ENCODE measurements at places on chromosomes 12 and 14.
A peak's percentile ranks its signal among the peaks of the same experiment; 100 is the strongest.

GRCh38 chr14:95233702-95234241 lies 76.4 kb upstream of the DICER1 start:
- DNase-seq: peak; percentile 73

DNA sequence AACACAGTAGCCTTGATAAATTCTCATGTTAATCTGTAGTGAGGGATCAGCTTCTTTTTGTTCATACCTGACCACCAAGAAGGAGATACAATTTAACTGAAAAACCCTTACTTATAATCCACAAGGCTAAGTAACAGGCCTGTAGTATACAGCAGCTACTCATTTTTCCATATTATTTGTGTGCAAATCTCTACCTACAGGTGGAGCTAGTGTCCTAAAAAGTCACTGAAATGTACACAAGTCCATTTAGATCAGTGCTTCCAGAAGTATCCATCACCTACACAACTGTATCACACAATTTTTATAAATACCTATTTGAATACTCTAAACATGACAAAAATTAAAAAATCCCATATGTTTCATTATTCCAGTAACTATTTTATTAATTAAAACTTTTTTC lies 173.2 kb downstream of the SLC35F4 start:
- DNase-seq: no peak

GRCh38 chr12:132356691-132357622 lies 27.6 kb upstream of the GALNT9 start:
- DNase-seq: peak; percentile 45

DNA sequence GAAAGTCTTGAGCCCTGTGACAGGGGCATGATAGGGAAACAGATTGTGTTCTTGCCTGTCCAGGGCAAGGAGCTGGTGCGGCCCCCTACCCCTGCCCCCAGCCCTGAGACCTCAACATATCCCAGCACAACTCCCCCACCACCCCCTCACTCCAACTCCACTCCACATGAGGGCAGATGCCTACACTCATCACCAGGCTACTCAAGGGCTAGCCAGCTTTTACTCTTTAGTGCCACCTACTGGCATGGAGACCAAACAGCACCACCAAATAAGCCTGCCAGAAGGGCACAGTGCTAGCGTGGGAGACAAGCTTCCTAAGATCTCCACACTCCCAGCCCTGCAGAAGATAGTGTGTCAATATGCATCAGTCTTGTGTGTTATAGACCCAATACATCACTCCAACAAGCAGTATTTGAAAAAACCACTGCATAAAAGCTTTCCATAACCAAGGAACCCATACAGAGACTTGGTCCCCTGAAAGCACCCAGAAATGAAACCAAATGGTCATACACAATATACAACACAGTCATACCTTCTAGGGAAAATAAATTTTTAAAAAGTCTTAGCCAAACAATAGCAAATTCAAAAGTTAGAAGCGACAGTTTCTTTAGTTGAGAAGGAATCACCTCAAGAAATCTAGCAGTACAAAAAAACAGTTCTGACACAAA lies 154.4 kb downstream of the KCNK10 start:
- no peak for DNase-seq

- no peak for DNase-seq
These were observed 99.9 kb downstream of the C12orf50 start for GRCh38 chr12:87929346-87929745.

GRCh38 chr14:93042968-93043940 lies 72.5 kb downstream of the ITPK1 start:
- DNase-seq: peak; percentile 84

- no peak for DNase-seq
These were observed 24.7 kb upstream of the MYBPC1 start for GRCh38 chr12:101570047-101570446.

- no peak for DNase-seq
These were observed 90.0 kb upstream of the EIF5 start for GRCh38 chr14:103243764-103244737.

- no peak for DNase-seq
These were observed 553.6 kb upstream of the ATP2B1 start for GRCh38 chr12:90262251-90262650.

GRCh38 chr14:104221636-104222369 lies 83.4 kb downstream of the KIF26A start:
- peak; percentile 14 for DNase-seq

GRCh38 chr12:19908830-19909229 lies 459.5 kb upstream of the PDE3A start:
- no peak for DNase-seq

DNA sequence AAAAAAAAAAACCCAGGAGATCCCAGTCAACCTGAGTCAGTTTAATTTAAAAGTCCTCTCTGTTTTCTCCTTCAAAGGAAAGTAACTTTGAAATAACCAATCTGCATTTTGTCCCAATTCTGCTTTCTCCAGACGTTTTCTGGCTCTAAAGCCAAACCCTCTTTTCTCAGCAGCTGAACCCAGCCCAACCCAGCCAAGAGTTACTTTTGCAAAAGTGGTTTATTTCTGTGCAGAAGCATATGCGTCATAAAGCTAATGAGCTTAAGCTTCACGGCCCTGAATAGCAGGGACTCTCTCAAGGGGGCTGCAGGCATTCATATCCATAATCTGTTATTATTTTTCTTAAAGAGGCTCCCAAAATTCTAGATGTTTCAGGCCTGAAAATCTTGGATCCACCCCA lies 176.6 kb downstream of the GALC start:
- no peak for DNase-seq

DNA sequence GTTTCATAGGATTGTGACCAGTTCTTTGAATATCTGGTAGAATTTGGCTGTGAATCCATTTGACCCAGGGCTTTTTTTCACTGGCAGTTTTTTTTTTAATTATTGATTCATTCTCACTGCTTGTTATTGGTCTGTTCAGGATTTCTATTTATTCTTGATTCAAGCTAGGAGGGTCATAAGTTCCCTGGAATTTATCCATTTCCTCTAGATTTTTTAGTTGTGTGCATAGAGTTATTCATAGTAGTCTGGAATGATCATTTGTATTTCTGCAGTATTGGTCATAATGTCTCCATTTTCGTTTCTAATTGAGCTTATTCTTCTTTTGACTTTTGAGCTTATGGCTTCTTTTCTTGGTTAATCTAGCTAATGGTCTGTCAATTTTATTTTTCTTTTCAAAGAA lies 291.6 kb downstream of the AKAP6 start:
- no peak for DNase-seq

DNA sequence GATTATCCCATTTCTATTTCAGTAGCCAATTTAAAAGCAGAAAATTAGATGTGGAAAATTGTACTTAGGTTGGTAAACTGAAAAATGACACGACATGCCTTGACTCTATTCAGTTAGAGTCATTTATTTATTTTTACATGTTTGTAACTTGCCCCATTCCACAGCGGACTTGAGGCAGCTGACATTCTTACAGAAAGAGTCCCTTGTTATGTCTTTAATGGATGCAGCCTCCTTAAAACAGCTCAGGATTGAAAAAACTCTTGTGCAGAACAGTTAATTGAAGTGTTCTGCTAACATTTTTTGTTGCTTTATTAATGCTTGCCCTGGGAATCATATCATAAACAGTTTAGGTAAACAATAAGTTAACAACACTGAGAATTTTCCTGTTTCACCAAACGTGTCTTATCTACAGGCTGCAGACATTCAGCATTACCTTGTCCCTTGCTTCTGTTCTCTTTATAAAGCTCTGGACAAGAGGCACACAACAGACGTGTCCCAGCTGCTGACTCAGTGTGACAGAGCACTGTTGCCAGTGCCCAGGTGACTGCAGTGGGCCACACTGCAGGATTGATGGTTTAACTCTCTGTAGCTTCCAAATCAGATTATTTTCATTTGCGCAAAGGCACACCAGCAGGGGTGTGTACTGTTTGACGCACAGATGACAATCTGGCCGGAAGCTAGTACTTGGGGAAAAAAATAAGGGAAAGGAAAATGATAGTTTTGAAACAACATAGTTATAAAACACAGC lies 101.6 kb downstream of the PELI2 start:
- DNase-seq: no peak

GRCh38 chr12:80118565-80119324 lies 19.4 kb downstream of the OTOGL start:
- DNase-seq: no peak

DNA sequence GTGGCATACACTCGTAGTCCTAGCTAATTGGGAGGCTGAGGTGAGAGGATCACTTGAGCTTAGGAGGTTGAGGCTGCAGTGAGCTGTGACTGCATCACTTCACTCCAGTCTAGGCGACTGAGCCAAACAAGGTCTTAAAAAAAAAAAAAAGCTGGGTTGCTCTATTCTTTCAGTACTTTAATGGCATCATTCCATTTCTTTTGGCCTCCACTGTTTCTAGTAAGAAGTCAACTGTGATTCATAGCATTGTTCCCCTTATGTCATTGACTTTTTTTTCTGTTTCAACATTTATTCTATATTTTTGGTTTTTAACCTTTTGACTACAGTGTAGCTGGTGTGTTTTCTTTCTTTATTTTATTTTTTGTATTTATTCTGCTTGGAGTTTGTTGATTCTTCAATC lies 16.7 kb upstream of the PRKCH start:
- no peak for DNase-seq

DNA sequence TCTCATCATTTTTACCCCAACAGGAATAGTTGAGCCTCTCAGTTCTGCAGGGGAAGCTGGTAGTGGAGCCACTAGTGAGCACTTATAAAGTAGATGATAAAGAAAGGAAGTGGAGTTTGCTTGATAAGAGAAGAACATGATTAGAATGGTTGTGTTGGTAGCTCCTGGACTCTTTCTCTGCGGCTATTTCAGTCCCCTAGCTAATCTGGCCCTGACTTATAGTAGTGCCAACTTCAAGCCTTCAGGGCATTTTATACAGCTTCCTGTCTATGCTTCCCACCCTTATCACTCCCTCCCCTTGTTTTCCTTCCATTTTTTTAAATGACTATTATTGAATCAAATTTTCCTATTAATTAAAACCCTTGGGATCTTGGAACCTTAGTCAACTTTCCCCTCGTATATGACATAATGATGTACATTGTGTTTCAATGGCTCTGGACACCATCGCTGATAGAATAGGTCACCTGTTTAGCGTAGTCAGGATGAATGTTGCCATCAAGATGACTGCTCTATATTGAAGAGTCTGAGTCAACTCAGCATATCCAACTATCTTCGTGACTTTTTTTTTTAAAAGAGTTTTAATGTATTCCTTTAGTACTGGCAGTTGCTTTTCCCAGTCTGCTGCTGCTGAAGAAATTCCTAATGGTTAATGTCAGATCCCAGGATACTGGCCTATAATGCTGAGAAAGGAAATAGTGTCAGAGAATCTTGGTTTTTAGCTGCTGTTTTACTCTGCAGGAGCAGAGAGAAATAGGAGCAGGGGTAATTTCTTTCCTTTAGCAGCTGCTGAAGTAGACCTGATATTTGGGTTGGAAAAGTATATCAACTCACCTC lies 16.2 kb upstream of the PCNX1 start:
- no peak for DNase-seq

DNA sequence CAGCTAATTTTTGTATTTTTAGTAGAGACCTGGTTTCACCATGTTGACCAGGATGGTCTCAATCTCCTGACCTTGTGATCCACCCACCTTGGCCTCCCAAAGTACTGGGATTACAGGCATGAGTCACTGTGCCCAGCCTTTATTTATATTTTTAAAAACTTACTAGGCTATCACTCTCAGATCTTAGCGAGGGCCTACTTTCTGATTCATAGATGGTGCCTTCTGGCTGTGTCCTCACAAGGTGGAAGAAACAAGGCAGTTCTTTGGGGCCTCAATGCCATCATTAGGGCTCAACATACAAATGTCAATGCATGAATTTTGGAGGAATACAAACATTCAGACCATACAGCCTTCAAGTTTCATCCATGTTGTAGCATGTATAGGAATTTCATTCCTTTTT lies 2.4 kb upstream of the DGLUCY start:
- DNase-seq: no peak

- DNase-seq: no peak
These were observed 66.2 kb upstream of the DNM1L start for GRCh38 chr12:32612658-32613614.

DNA sequence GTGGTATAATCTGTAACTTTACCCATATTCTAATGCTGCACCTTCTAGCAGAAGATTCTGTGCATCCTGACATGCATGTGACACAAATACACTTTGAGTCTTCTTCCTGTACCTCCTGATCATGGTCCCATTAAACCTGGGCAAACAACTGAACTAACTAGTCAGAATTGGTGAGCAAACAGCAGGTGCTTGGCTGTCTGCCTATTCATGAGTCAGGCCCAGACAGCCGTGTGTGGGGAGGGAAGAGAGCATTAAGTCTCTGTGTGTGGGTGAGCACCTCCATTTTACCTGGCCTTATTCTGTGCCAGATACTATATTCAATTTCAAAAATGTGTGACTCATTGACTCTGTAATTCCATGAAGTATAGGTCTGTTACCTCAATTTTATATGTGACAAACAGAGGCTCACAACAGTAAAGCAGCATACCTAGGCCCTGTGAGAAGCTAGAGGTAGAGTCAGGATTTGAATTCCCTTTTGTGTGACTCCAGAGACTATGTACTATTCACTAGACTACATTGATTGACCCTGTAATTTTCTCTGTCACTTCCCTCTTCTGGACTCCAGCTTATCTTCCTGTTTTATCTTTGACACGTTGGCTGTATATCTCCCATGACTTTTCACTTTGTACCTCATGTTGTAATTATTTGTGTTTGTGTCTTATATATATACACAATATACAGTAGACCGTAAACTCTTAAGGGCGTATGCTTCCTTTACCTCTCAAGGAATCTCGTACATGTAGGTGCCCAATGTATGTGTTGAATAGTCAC lies 32.2 kb downstream of the SUSD6 start:
- DNase-seq: peak; percentile 49

GRCh38 chr12:41619705-41620104 lies 431.6 kb downstream of the PDZRN4 start:
- no peak for DNase-seq

DNA sequence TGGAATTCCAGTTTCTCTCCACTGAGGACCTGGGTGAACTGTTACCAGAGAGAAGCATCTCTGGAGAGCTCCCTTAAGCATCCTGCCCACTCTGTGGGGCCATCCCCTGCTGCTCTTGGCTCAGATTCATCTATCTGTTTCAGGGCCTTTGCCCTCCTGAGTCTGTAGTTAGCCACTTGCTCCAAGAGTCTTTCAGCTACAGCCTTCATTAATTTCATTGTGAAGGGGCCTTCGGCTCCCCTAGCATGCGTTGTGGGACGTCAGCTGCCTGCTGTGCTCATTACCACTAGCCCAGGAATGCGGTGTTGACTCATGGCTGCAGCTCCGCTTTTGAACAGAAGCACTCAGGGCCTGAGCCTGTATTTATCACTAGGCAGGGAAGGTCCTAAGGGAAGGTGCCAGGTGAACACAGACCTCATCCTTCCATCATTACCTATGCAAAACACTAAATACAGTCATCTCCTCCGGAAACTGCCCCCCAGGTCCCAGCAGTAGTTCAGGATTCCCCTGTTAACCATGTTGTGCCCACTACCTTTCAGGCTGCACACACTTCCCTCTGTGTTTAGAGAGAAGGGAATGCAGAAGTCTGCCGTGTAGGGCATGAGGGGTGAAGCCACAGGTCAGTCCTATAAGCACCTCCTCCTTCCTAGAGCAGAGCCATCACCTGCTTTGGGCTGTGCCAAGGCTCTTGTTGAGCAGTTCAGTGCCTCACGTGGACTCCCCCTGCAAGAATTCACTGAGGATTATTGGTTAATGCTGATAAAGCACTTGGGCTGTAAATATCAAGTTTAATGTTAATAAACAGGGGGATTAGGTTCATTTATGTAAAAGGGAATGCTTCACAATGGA lies 191.4 kb downstream of the CACNA1C start:
- DNase-seq: no peak
